ENCODE measurements at places on chromosomes 1 and 21.

GRCh38 chr1:63621075-63621474 is 27.9 kb downstream of the PGM1 start:
- DNase-seq, result no peak

- DNase-seq, result no peak
Observed at GRCh38 chr1:177558372-177558771, 387.6 kb downstream of the BRINP2 start.

DNA sequence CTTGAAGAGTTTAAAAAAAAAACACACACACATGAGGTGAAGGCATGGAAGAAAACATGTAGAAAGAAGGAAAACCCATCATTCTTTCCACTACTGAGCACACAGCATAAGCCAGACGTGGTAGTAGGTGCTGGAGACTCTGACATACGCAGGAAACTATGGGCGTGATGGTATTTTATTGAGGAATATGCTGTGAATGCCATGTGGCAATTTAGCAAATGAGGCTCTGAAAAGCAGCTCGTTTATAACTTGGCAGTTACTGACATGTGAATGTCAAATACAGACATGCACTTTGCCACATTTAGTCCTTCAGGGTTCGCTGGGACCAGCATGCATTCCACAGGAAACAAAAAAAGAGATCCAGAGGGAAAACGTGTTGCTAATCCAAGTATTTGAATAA is 74.3 kb upstream of the IFNAR2 start:
- DNase-seq, result no peak

DNA sequence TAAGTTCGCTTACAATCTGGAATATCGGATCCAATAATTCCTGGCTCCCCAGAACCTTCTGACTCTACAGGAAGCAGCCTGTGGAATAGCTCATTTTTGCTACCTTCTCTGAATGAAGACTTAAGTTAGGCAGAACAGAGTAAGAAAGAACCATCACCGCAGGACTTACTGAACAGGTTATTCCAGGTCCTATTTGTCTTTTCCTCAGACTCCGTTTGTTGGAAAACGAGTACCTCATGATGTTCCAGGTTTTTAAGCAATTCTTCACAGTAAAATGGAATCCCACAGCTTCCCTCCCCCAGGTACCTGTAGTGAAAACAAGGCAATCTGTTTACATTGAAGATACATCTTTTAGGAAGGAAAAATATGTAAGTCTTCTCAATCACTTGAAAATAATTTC is 59.8 kb downstream of the ADCY10 start:
- no peak for DNase-seq

DNA sequence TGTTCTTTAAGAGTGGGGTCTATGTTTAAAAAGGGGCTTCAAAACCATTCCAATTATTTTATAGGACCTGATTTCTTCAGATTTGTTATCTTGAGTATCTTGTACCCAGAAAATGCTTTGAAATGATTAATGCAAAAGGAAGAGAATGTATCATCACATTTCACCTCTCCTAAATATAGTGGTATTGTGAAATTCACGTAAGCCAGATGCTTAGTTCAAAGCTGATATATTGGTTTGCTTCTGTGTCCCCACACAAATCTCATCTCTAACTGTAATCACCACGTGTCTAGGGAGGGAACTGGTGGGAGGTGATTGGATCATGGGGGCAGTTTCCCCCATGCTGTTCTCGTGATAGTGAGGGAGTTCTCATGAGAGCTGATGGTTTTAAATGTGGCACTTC is 8.5 kb downstream of the SOAT1 start:
- no peak for DNase-seq

GRCh38 chr21:26127918-26128317 is 42.7 kb downstream of the APP start:
- DNase-seq, result no peak

- no peak for DNase-seq
Observed at GRCh38 chr1:175976865-175977642, 230.0 kb downstream of the COP1 start.

DNA sequence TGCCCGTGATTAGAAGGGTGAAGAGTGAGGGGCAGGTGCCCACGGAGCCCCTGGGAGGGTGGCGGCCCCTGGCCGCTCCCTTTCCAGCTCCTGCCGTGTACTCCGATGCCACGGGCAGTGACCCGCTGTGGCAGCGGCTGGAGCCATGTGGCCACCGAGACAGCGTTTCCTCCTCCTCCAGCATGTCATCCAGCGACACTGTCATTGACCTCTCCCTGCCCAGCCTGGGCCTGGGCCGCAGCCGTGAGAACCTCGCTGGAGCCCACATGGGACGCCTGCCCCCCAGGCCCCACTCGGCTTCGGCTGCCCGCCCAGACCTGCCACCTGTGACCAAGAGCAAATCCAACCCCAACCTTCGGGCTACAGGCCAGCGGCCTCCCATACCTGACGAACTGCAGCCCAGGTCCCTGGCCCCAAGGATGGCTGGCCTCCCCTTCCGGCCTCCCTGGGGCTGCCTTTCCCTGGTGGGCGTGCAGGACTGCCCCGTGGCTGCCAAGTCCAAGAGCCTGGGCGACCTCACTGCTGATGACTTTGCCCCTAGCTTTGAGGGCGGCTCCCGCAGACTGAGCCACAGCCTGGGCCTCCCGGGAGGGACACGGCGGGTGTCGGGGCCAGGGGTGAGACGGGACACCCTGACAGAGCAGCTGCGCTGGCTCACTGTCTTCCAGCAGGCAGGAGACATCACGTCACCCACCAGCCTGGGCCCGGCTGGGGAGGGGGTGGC is 22.0 kb downstream of the PANK4 start:
- no peak for DNase-seq

GRCh38 chr1:93081716-93082115 is 2.6 kb downstream of the MTF2 start:
- no peak for DNase-seq

DNA sequence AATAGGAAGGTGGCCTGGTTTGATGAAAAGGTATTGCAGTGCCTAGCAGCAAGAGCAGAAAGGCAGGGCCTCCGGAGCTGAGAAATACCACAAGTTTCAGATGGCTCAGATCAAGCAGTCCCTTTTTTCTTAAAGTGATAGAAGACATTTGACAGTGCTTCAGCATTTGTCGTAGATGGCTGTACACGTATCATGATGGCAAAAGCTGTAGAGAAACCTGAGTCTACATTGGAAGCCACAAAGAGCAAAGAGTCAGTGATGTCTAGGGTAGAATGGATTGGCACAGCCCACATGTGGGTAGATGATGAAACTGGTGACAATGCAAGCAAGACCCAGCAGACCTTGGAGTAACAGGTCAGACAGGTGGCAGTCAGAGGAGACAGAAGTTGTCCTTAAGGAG is 101.3 kb upstream of the ARTN start:
- DNase-seq, result no peak

GRCh38 chr21:27021801-27022200 is 54.9 kb upstream of the ADAMTS5 start:
- no peak for DNase-seq

DNA sequence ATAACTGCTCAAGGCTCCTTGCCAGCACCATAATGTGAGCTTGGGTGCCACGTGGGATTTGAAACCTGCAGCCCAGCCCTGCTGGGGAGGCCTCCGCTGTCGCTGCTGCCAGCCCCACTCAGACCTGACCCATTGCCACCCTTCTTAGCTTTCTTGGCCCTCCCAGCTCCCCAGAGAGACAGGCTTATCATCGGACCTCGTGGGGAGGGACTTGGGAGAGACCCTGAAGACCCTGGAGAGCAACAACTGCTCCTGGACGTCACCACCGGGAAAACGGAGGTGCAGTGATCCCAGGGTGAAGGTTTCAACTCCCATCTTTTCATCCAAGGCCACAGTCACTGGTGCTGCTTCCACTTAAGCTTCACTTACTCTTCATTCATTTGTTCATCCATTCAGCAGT is 596.1 kb downstream of the PTPRU start:
- no peak for DNase-seq

- DNase-seq, result no peak
Observed at GRCh38 chr1:78716186-78716585, 66.6 kb downstream of the IFI44 start.

DNA sequence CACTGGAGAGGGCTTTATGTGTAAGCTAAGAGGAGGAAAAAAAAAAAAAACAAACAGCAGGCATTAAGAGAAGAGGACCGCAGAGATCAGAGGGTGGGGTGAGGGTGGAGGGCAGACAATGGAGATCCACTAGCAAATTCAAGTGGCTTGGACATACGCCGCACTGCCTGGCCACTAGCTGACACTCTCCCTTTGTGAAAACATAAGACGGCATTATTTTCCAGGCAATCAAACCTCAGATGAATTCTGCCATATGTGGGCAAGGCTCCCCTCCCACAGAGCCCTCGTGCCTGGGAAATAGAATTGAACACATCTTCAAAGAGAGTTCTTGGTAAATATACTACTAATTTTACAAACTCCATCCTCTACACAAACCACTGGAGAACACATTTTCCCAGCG is 53.6 kb downstream of the ERG start:
- DNase-seq, result no peak

DNA sequence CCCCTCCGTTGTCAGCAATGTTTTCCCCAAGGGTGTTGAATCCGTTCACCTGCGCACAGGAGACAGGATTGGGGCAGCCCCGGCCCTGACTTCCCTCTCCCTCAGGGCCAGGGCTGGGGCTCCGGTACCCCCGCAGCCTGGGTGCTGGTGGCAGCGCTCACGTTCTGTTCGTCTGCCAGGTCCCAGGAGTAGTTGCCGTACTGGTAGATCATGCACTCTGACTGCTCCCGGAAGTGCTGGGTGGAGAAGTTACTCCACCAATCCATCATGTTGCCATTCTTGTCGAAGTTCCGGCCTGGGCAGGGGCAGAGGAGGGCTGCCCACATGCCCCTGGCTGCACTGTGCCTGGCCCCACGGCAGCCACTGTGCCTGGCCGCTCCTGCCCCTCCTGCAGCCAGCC is 6.1 kb downstream of the PRXL2B start:
- no peak for DNase-seq

DNA sequence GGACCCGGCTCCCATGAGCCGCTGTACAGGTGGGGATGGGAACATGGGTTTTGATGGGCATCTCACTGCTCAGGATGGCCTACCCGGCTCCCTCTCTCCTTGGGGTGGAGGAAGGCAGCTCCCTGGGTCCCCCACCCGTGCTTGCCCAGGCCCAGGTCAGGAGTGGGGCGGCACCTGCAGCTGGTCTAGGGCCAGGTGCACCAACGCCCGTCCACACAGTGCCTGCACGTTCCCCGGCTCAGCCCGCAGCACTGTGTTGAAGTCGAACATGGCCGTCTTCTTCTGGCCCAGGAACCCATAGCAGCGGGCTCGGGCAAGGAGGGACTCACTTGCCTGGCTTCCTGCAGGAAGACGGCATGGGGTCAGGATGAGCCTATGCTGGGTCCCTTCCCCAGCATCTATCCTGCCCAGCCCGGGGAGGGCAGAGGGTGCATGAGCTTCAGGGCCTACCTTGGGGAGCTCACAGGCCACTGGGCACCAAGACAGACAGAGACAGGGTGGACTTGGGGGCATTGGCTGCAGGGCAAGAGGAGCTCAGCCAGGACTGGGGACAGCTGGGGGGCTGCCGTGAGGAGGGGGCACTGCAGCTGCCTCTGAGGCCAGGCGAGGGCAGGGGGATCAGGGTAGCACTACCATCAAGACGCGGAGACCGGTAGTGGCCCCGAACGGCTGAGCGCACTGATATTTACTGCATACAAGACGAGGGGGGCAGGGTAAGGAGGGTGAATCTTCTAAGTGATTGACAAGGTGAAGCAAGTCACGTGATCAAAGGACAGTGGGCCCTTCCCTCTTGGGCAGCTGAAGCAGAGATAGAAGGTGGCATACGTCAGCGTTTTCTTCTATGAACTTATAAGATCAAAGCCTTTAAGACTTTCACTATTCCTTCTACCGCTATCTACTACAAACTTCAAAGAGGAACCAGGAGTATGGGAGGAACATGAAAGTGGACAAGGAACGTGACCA is 17.8 kb downstream of the TTC34 start:
- no peak for DNase-seq

DNA sequence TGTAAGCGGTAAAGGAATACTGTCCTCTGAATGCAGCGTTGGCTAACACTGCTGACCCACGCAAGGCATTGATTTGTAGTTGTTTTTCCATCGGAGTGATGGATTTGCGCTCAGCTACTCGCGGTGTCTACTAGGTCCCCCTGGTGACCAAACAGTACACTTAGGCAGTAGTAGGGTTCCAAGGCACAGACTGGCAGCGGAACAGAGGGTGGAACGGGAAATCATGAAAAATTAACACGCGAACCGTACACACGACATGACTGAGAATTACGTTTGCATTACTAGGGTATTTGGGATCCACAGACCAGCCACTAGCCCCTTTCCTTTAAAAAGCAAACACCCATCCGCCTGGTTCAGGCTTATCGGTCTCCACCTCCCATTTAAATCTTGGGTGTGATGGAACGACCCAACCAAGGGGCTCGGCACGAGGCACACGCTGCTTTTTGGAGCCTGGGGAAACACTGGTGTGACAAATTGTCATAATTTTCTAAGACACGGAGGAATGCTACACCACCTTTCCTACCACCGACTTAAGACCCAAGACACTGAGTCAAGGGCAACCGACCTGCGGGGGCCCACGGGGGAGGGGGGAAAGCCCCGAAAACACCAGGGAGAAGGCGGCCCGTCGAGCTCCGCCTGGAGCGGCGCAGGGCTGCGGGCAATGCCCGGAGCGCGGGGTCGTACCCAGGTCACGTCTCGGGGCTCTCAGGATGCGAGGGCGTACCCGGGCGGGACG is 699 bp downstream of the DIPK1A start:
- DNase-seq, result peak; percentile 33

- DNase-seq, result no peak
Observed at GRCh38 chr1:59333626-59334277, 36.9 kb downstream of the FGGY start.

DNA sequence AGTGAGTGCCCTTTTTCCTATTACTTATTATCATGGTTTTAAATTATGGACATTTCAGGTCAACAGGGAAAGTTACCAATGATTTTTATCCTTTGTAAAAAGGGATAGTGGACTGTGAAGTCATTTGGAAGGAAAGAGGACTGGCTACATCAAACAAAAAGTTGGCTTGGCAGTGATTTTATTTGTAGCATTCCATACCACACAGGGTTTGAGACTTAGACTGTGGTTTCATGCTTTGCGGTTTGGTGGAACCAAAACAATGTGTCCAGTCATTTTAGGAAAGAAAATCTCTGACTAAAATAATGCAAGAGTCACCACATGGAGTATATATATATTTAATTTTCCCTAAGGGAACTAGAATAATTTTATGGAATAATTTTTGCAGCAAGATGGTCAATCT is 239.5 kb downstream of the HMCN1 start:
- no peak for DNase-seq

GRCh38 chr21:46639489-46640386 is 4.3 kb downstream of the PRMT2 start:
- no peak for DNase-seq

GRCh38 chr1:212147581-212148033 is 112.1 kb downstream of the DTL start:
- DNase-seq, result no peak

DNA sequence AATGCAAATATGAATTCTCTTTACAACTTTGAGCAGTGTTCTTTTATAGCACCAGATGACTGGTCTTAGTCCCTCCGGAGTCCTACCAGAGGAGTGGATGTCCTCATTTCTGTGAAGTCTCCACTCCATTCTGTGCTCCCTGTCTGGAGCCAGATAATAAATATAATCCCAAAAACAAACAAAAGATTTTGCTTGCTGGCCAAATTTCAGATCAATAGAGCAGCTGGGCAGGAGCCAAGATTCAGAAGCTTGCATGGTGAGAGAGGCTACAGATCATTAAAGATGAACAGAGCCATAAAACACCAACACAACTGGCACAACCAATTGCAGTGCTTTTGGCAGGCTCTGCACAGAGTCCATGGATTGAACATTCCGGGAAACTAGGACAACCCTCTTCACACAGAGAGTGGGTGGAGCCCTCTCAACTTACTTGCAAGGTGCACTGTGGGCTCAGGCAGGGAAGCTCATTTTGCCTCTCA is 231.5 kb upstream of the SNX7 start:
- no peak for DNase-seq

GRCh38 chr1:150560576-150561253 is 11.5 kb downstream of the ADAMTSL4 start:
- DNase-seq, result peak; percentile 74
